ENCODE measurements at places on chromosomes 4 and X.

DNA sequence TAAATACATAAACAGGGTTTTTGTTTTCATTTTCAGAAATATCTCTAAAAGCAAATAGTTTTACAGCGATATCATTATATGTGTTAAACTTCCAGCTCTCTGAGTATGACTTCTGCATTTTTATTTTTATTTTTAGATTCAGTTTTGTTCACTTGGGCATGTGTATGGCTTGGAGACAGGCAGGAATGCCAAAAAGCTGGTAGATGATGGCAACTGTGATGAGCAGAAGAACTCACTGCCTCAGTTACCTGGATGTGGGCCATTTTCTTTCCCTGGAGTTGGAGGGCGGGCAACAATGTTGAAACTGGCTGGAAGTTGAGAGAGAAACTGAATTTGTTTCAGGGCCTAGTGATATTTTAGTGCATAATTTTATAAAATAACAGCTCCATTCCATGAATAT, 266.4 kb downstream of the ARHGAP24 start:
- no peak for DNase-seq

DNA sequence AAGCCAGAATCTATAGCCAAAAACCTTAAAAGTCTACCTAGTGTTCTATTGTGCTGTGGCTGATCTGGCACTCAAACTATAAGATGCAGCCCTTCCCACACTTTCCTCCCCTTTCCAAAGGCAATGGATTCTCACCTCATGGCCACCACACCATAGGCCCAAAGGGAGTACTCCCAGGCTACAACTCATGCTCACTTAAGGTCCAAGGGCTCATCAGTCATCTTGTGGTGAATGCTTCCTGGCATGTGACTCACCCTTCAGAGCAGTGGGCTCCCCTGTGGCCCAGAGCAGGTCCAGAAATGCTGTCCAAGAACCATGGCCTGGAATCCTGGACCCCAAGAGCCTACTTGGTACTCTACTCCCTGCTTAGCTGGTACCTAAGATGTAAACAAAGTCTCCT, 181.0 kb downstream of the CHRDL1 start:
- DNase-seq = no peak

DNA sequence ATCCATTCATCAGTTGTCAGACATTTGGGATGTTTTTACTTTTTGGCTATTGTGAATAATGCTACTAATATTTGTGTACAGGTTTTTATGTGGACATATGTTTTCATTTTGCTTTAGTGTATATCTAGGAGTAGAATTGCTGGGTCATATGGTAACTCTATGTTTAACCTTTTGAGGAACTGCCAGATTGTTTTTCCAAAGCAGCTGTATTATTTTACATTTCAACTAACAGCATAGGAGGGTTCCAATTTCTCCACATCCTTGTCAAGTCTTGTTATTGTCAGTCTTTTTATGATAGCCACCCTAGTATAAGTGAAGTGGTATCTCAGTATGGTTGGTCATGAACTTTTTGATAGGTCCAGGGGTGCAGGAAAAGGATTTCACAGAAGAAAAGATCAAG, 114.5 kb upstream of the FAM9C start:
- no peak for DNase-seq

DNA sequence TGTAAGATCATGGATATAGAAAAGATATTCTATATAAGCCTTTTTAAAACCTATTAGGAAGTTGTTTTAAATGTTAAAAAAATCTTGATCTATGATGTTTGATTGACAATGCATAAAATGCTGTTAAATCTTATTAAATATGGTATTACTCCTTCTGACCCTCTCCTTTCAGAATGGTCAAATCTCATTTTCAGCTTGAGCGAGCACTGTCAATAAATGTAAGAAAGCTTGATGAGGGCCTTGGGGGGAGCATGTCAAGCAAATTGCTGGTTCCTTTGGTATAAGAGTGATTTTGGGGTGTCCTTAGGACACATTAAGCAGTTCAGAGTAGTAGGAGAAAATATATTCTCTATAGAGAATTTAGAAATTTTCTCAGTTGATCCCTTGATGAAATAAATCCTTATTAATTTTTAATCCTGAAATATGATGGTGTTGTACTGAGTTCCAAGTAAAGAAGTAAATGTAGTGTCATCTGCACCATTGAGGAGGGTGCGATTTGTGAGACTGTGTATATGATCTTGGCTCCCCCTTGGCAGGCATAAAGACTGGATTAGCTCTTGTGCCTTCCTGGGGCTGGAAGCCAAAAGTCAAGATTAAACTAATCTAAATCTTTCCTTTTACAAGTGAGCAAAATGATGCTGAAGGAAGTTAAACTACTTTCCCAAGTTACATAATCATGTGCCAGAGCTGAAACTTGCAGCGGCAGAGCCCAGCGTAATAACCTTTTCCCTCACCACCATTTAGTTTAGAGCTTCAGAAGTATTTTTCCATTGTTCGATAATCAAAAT, 82.6 kb upstream of the ANK2 start:
- no peak for DNase-seq
